ENCODE measurements at places on chromosomes 16 and 17.

DNA sequence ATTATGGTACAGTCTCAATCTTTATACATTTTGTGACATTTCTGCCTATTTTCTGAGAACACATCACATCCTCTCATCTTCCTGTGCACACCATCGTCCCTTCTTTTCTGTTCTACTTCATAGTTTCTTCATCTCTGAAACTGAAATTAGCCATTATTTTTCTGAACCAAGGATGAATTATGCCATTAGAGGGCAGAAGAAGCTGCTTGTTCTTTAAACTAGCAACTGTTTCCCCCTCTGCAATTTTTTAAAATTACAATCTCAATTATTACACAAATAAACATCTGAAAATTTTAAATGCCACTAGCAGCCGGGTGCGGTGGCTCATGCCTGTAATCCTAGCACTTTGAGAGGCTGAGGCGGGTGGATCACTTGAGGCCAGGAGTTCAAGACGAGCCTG, 41.3 kb downstream of the RBBP6 start:
- no peak for DNase-seq

DNA sequence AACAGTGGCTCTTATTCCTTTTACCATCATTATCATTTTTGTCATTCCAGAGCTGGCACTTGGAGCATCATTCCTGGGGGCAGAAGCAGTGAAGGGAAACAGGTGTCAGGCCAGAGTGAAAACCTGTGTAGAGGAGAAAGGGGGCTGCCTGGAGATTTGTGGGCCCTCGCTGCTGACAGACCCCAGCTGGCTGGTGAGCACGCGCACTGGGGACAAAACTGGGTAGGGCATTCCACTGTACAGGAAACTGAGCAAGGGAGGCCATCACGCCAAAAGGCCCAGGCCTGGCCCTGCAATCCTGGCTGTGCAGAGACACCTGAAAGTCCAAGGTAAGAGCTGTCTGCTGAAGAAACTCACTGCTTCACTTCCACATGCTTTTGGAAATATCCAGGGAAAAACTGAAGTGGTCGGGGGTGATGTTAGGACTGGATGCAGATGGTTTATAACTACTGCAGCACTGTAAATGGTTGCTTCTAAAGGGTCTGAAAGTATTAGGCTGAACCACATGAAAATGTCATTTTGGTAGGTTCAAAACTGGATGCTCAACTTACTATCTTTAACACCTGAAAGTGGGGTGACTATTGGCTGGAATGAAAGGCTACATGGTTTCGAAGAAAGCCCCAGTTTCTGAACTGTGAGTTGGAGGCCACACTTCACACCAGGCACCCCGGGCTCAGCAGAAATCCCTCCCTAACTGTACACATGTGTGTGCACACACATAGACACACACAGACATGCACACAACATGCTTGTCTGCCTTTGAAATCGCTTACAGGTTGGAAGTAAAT, 225.0 kb downstream of the C16orf78 start:
- DNase-seq: no peak

GRCh38 chr16:71436473-71436872, 5.4 kb downstream of the TLE7 start:
- no peak for DNase-seq

DNA sequence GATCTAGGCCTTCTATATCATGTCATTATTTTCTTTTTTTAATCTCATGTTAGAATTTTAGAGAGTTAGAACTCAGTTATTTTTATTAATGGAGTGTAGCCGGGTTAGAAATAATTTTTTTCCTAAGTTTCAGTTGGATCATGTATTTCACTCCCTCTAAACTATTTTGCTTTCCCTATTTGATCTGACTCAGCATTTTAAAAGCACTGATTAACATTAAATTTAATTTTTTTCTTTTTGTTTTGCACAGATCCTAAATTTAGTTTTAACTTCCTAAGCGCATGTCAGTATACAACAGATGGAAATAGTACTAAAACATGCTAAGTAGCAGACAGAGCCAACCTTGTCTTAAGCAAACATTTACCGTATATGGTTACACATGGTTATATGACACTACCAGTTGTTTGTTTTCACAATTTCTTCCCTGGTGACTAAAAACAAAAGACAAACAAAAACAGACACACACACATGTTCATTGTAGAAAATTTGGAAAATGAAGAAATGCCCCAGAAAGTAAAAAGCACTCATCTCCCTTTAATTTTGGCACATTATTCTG, 33.6 kb upstream of the RAB11FIP4 start:
- DNase-seq: no peak

DNA sequence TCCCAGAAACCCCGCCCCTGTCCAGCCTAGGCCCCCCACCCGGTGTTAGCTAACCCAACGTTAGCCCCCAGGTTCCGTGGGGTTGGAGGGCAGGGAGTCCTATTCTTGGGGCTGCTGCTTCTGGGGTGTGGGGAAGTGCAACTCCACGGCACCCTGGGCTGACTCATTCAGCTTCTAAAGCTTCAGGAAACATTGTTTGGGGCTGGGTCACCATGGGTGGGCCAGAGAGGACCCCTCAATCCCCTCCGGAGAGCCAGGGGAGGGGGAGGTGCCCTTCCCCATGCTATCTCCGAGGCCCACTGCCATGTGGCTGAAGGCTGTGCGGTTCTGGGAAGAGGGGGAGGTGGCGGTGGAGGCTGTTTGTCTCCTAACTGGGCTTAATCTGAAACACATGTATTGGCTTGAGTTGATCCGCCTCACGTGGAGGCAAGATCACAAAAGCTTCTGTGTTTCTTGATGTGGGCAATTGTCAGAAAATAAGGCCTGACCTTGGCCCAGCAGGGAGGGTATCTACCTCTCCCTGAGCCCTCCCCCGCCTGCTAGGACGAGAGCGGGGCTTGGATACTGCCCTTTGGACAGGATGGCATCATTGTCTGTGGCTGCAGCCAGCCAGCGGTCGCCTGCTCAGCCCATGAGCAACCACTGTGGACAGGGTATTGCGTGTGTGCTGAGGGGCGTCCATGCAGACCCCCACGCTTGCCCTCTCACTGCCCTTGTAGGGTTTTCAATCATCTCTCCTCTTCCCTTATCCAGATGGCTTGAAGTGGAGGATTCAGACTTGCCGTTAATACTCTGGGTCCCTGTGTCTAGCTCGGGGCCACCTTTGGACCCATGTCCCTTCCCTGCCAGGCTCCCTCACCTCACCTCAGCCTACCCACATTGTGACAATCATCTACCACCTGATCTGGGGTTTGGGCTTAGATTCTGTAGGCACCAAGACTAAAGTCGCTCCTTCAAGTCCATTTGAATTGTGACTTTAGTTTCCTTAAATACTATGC, 1.3 kb downstream of the SERPINF1 start:
- DNase-seq: no peak

- DNase-seq: no peak
Observed at GRCh38 chr16:11315510-11315909, 29.7 kb upstream of the RMI2 start.

GRCh38 chr17:50524838-50525237, 7.7 kb upstream of the EPN3 start:
- no peak for DNase-seq

- DNase-seq: peak; percentile 82
Observed at GRCh38 chr16:1300664-1301476, 8.6 kb upstream of the UBE2I start.

GRCh38 chr17:65604070-65604469, 42.6 kb upstream of the AXIN2 start:
- no peak for DNase-seq

DNA sequence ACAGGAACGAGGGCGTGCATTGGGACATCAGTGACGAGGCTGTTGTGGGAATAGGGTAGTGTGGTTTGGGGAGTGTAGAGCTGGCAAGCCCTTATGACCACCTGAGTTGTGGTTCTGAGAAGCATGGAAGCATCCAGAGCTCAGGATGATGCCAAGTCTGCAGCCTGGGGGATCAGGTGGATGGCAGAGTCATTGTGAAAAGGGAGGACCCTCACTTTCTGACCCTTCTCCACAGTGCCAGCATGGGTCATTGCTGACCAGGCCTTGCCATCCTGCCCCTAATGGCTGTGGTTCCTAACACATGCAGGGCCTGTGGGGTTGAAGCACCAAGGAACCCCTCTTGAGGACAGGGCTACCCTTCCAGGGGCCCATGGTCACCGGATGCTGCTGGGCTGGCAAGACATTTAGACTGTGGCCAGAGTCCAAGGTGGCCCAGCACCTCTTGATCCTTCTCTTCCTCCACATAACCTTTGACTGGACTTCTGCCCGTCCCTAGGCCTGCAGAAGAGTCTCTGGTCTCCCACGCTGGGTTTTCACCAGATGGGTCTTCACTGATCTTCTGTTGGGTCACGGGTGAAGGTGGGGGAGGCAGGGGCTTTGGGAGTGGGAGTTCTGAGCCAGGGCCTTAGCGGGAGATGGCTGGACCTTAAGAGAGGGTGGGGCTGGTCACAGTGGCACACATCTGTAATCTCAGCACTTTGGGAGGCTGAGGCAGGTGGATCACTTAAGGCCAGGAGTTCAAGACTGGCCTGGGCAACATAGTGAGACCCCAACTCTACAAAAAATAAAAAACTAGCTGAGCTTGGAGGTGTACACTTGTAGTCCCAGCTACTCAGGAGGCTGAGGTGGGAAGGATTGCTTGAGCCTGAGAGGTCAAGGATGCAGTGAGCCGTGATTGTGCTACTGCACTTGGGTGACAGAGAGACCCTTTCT, 2.0 kb upstream of the PLA2G15 start:
- DNase-seq: no peak

GRCh38 chr17:30393911-30394867, 15.5 kb downstream of the CPD start:
- DNase-seq: no peak

DNA sequence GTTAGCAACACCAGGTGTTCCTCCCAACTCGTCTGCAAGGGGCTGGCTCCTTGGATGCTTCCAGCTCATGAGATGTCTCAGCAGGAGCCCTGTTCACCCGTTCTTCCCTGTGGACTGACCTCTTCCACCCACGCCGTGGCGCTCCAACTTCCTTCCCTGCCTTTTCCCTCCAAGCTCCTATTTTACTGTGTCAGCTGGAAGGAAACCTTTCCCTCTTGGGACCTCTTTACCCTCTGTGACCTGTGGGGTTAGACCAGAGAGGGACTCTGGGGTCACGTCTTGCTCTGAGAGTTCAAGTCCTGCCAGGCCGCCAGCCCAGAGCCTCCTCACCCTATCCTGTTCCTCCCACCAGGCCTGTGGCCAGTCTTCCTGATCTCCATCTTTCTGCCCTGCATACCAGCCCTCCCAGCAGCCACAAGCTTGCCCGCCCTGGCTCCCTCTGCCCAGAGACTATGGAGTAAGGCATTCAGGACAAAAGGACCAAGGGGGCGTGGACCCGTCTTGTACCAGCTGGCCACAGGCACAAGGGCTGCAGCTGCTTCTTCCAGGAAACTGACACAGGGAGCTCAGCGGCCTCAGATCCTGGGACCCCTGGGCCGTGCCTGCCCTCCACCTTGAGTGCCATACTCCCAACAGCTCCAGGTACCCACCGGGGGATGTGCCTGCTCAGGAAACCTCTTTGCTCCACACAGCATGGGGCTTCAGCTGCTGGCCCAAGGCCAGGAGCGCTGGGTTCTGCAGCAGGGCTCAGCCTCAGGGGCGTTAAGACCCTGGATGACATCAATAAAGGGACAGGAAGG, 3.0 kb downstream of the PAQR4 start:
- DNase-seq: no peak

- DNase-seq: no peak
Observed at GRCh38 chr16:3525951-3526350, 25.1 kb downstream of the CLUAP1 start.

GRCh38 chr17:34312080-34312479, 7.2 kb upstream of the CCL8 start:
- DNase-seq: no peak

GRCh38 chr17:73255671-73256181, 6.0 kb downstream of the CPSF4L start:
- peak; percentile 65 for DNase-seq

Data from activated CD4-positive, alpha-beta T cell treated with anti-CD3 and anti-CD28 coated beads, Interleukin-2, amount 50 U/mL, for 48 hours (primary cell).